Vagina (tissue), 2 donors: ENCODE measurements at places on chromosomes 5 and 9.

- no peak for DNase-seq
These were observed 133.7 kb upstream of the FBXL17 start for GRCh38 chr5:108515517-108516105.

DNA sequence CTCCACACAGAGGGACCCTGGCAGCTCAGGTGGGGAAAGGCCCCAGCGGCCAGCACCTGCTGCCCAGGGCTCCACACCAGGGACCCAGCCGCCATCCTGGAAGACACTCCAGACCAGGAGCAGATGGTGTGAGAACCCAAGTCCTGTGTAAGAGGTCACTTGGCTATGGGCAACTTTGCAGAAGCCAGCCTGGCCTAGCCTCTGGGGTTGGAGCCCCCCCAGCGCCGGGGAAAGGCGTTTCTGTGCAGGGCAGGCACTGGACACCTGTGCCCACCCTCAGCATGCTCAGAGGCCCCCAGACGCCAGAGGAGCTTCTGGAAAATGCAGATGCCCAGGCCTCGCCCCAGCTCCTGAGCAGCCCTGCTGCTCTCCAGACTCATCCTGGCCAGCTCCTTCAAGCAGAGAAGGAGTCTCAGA is 34.0 kb downstream of the RASGEF1C start:
- DNase-seq: no peak

- no peak for DNase-seq
These were observed 10.6 kb upstream of the FAM163B start for GRCh38 chr9:133619791-133620190.

DNA sequence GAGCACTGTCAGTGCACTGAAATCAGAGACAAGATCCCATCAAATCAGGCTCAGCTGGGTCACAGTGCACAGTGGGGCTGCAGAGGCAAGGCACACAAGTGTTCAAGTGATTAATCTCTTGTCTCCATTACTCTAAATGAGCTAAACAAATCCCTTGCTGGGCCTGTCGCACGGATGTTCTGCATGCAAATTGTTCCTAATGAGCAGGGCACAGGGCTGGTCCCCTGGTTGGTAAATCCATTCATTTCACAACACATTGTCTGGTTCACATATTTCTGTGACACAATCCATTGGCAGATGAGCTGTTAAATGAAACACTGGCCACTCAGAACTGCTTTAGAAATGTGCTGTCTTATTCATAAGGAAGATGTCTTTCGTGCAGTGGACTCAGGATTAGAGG is 167.9 kb upstream of the BRINP1 start:
- DNase-seq: no peak

DNA sequence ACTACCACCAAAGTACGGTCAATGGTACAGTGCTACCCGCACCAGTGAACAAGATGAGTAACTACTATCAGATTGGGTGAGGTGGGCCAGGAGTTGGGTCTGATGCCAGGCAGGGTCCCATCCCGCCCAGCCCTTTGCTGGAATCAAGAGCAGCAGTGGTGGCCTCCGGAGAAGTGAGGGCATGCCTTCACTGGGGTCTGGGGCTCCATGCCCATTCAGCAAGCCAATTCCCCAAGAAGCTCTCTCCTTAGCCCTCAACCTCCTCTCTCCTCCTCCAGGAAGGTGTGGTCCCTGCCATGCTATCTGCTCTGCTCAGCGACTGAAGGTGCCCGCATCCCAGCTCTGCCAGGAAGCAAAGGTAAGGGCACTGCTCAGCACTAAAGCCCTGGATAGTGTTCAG is 62.7 kb upstream of the CPLX2 start:
- no peak for DNase-seq

- DNase-seq: no peak
These were observed 42.7 kb downstream of the OR2V1 start for GRCh38 chr5:181088289-181088688.

DNA sequence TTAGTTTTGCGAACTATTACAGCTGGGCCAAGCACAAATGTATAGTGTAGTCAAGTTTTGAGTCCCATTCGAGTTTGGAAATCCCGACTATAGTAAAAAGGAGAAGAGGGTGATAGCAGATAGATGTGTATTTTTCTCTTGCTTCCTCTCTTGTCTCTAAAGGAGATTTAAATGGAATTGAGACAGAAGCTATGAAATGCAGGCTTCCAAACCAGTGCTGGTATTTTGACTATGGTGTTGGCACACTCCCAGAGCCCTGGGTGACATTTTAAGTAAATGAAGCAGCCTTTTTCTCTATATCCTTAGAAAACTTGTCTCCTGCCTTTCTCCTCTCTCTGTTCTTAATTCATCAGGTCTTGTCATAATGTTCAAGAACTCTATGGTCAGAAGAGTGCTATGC is 17.7 kb upstream of the AUH start:
- DNase-seq: no peak
